ENCODE measurements at places on chromosomes 16 and 17.

GRCh38 chr17:74687886-74688285 lies 24.8 kb downstream of the CD300LF start:
- no peak for DNase-seq

DNA sequence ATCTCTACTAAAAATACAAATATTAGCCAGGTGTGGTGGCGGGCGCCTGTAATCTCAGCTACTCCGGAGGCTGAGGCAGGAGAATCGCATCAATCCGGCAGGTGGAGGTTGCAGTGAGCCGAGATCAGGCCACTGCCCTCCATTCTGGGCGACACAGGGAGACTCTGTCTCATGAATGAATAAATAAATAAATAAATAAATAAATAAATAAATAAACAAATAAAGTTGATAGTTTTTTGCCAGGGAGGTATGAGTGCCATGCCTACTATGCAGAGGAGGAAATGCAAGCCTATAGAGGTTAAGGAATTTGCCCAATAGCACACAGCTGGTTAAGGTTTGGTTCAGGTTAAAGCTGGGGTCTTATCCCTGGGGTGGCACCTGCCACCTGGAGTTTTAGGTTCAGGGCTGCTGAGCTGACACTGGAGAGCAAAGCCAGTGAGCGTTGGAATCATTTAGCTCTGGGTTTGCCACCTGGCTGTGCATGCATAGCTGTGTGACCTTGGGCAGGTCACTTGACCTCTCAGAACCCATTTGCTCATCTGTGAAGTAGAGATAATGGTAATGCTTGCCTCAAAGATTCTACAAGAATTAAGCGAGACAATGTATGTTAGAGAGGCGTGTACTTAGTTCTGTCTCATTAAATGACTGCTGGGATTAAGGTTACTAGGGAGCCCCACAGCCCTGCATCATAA lies 1.2 kb downstream of the OTOA start:
- no peak for DNase-seq

- no peak for DNase-seq
Measured at GRCh38 chr16:57882792-57883191, 80.5 kb upstream of the KIFC3 start.

DNA sequence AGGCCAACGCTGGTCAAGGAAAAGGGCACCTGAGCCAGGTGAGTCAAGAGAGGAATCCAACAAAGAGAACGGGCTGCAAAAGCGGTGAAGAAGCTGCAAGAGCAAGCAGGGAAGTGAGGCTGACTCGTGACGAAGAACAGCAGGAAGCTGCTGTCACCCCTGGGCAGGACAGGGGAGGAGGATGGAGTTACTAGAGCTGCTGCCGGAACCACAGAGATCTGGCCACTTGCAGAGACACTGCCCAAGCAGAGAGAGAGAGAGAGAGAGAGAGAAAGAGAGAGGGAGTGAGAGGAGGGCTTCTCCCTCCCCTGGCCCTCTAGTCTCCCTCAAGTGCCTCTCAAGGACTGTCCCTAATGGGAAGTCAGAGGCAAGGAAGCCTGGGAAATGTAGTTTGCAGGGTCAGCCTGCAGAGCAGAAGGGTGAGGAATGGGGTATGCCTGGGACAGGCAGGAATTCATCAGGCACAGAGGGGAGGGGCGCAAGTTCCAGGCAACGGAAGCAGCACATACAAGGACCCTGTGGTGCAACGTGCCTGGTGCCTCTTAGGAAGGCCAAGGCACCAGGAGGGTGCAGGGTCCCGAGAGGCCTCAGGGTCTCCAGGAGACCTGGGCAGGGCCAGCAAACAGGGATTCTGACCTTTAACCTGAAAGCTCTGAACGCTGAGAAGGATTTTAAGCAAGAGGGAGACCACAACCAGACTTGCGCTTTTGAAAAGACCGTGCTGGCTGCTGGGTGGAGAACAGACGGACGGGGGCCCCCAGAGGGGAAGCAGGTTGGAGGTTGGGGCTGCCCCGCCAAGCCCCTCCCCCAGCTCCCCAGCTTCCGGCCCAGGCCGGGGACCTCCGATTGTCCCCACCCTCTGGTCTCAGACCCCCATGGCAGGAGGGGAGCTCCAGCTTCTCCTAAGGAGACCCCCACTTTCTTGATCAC lies 45.8 kb upstream of the CIBAR2 start:
- no peak for DNase-seq

All from activated CD4-positive, alpha-beta T cell treated with anti-CD3 and anti-CD28 coated beads for 24 hours (primary cell).